ENCODE measurements at places on chromosomes 7 and 10.

GRCh38 chr10:69358148-69358795 is 58.4 kb downstream of the TACR2 start:
- DNase-seq = no peak

DNA sequence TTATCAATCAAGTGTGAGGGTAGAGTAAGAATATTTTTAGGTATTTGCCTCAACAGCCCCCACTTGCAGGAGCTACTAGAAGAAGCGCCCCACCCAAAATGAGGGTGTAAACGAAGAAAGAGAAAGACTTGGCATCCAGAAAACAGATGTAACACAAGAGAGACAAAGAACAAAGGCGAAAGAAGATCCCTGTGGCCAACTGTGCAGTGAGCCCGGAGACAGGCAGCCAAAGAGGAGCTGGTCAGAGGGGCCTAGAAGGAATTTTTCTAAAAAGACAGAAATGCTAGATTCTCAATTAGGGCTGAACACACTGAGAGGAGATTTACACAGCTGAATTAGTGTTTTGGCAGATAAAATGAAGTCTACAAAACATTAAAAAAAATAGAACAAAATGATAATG is 29.6 kb upstream of the EIF5AL1 start:
- DNase-seq = no peak

- DNase-seq = no peak
These were observed 87.7 kb upstream of the PDK4 start for GRCh38 chr7:95684037-95684436.

DNA sequence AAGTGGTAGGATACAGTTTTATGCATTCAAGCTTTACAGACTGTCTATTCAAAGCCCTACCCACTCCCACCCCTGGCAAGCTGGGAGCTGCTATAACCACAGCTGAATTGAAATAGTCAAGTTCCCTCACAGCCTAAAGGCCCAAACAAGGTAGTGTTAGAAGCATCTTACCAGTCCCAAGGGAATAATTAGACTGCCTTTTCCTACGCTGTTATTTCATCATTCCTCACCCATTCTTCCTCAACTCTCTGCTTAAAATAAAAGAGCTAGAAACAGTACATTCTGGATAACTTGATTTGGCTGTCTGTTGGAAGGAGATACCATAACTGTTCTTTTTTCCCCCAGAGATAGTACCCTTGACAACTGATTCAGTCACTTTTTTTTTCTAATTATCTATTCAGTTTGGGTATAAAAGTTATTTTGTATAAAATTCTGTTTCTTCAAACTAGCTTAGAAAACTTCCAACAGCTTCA is 54.0 kb downstream of the RAPGEF5 start:
- DNase-seq = no peak

GRCh38 chr10:72564596-72564995 is 61.3 kb downstream of the MICU1 start:
- no peak for DNase-seq

DNA sequence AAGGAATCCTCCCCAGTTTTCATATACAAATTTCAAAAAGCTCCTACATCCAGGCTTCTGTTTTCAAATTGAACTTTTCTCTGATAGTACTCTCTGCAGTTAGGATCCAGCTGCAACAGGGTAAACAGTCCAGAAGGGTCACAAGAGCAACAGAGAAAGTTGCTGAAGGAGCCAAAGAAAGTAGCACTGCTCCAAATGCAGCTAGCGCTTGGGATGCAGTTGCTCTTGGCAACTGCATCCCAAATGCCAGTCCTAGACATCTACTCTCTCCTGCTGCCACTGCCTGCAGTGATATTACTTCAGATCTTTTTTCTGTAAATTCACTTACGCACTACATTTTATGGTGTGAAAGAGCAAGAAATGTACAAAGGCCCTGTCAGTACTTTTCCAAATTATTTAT is 14.6 kb downstream of the GPR37 start:
- no peak for DNase-seq
